Effector CD8-positive, alpha-beta T cell (primary cell): ENCODE measurements at places on chromosomes 1 and 21.

DNA sequence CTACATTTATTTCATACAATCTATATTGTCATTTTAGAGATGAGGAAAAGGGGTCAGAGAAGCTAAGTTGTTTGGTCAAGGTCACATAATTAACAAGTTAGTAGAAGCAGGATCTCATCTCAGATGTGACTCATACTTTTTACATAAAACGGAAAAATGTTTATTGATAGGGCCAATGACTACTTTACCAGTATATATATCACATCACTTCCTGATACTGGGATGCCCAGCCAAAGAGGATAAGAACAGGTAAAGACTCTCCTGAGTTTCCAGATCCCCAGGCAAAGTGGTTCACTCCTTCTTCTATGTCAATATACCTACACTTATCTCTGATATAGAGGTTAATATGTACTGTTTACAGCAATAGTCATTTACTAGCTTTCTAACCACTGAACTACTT is 21.0 kb downstream of the YIPF1 start:
- DNase-seq, result no peak

DNA sequence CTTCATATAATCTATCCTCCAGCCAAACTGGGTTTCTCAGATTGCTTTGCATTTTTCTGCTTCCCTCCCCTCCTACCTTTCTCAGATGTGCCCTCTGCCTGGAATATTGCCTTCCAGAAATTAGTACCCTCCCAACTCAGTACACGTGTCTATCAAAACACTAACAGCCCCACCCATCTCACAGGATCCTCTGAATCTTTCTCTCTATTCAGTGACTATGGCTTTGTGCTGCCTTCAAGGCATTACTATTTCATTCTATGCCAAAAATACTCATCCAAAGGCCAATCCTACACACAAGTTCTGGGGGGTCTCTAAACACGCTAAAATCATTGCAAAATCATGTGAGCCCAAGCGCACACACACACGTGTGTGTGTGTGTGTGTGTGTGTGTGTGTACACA is 58.4 kb downstream of the ZNF281 start:
- no peak for DNase-seq

- DNase-seq, result peak; percentile 28
These were observed 119.2 kb upstream of the IPO9 start for GRCh38 chr1:201709564-201710295.

- DNase-seq, result no peak
These were observed 1502.5 kb downstream of the KCNT2 start for GRCh38 chr1:195105773-195106172.

- no peak for DNase-seq
These were observed 282.6 kb upstream of the VAMP3 start for GRCh38 chr1:7488475-7488842.

- DNase-seq, result no peak
These were observed 55.7 kb downstream of the IRF2BP2 start for GRCh38 chr1:234554218-234554697.

DNA sequence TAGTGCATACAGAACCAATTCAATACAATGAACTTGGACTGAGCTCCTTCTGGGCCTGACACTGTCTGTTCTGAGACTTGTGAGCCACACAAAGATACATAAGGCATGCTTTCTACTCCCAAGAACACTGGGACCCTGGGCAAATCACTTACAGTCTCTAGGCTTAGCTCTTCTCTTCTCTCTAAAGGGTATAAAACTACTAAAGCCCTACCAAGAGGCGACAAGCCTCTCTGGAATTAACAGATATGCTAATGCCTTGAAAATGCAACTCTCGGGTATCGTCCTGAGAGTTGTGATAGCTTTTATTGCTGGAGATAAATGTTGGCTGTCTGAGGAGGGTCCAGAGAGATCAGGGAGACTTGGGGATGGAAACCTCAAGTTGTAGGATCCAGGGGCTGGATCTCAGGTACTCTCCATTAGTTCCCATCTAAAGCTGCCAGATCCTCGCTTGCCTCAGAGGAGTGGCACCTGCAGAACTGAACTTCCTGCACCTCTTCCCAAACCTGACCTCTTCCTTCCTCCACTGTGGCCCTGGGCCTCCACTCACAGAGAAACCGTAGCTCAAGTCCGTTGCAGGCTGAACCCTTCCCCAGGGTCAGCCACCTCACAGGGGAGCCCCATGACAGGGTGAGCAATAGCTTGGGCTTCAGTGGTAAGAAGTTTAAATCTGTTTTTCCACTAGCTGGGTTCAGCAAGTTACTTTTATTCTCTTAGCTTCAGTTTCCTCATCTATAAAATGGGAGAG is 11.5 kb upstream of the CFAP45 start:
- DNase-seq, result no peak

GRCh38 chr1:27526569-27527222 is 36.7 kb upstream of the WASF2 start:
- DNase-seq, result no peak

GRCh38 chr1:228835911-228836310 is 100.6 kb downstream of the RHOU start:
- no peak for DNase-seq

GRCh38 chr1:192080684-192081083 is 77.6 kb upstream of the RGS18 start:
- no peak for DNase-seq

DNA sequence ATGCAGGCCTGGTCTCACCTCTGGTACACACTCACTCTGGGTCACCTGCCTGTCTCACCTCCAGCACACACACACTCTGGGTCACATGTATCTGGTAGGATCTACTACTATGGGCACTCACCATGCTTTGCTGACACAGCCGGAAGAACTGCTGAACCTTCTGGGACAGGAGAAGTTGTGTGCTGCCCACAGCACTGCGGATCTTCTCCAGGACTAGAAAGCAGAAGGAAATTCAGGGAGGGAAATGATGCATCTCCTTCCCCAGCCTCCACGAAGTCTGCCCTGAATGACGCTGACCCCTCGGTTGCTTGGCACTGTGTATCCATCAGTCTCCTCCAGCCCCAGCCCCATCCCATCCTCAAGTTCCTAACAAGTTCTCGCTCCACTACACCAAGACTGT is 7.9 kb upstream of the SMIM12 start:
- no peak for DNase-seq

- no peak for DNase-seq
These were observed 25.2 kb downstream of the PPP2R5A start for GRCh38 chr1:212310383-212310782.

- no peak for DNase-seq
These were observed 20.6 kb upstream of the BCAR3 start for GRCh38 chr1:93702111-93702827.
